ENCODE measurements at places on chromosomes 6 and 20.

- no peak for DNase-seq
These were observed 39.9 kb upstream of the SAMD5 start for GRCh38 chr6:147468634-147469033.

- peak; percentile 3 for DNase-seq
These were observed 868.3 kb downstream of the EYS start for GRCh38 chr6:64838726-64839125.

DNA sequence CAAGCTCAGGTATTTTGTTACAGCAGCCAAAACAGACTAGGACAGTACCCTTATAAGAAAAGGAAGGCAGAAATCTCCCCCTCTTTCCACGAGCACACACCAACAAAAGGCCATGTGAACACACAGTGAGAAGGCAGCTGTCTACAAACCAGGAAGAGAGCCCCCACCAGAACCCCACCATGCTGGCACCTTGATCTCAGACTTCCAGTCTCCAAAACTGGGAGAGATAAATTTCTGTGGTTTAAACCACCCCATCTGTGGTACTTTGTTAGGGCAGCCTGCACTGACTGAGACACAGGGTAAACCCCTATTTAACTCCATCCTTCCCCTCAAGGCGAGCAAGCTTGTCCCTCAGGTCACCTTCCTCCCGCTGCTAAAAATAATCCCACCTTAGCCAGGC is 475.8 kb upstream of the JARID2 start:
- DNase-seq, result no peak

GRCh38 chr6:126156973-126157372 is 170.6 kb downstream of the TRMT11 start:
- no peak for DNase-seq

DNA sequence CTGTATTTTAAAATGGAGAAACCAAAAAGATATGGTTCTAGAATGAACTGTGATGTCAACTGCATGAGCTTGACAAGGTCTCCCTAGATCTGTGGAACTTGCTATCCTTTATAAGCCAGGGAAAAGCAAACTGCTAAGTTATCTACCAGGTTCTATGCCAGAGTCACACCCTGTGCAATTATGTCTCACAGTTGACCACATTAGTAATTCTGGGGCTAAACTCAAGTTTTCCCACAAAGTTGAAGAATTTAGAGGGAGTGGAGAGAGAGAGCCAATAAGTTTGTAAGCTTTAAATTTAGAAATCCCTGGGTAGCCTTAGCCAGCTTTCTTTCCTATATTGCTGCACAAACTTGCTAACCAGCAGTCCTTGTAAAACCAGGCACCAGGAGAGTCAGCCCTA is 407.0 kb upstream of the SASH1 start:
- DNase-seq, result no peak

DNA sequence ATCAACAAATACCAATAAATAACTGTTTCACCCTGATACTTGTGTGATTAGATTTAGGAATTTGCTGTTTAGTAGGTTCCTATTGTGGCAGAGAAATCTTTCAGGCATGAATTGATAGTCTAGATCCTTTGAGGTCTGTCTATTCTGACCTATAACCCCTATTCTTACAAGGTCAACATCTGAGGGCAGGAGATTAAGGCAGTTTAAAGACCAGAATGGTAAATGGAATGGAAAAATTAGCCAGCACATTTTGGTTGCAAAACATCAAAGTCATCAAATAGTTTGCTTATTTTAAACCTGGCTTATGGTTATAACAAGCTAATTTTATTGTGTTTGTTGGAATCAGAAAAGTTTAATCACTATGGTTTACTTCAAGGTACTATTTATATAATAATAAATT is 78.4 kb downstream of the LIN28B start:
- DNase-seq, result no peak

DNA sequence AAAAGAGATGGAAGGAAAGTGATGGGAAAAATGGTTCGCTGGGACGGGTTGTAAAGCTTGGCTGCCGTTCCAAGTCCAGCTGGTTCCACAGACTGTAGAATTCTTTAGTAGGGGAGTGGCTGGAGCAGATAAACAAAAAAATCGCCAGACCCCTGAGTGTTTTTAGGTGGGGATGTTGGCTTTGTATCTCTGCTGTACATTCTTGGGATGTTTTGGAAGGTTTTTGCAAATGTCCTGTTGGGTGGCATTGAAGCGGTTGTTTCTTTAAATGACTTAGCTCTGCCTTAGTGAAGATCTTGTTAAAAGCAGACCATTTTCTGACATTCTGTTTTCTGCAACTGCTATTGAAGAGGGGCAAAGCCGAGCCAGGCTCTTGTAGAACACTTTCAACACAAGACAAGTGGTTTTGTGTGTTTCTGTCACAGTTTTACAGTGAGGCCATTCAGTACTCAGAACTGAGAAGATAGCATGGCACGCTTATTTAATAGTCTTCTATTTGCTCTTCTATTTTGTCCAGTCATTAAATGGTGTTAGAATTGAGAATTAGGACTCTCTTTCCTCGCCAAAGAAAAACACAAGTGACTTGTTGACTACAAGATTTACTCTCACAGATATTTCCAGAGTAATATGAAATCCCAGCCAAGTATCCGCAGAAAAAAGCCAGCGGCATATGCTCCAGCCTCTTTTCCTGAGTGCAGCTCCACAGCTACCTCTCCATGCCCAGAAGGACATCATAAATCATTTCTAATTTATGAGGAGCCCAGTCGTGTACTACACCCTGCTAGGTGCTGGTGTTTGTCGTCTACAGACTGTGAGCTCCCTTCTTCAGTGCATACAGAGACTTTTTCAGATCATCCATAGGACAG is 65.8 kb downstream of the PHACTR2 start:
- DNase-seq, result peak; percentile 80
